ENCODE measurements at places on chromosomes 2 and 18. TPM values are rescaled to one million over a fixed set of nuclear protein-coding genes. Genes with fewer than 3 reads are reported as not detected.

DNA sequence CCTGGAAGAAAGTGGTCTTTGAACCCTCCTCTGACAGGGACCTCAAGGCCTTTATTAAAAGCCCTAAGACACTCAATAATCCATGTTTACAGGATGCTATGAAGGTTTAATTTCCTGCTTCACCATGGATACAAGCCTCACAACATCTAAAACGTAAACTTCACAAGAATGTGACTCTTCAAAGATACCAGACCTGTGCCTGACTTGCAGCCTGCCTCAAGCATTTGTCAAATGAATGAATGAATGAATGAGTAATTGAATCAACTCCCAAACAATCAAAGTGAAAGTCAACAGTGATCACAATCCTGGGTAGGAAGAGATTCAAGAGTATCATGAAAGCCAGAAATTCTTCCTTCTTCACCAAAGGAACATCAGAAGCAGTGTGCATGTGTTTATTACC, 30.4 kb downstream of the KLF7 start:
- no peak for DNase-seq

- no peak for DNase-seq
Measured at GRCh38 chr18:74265546-74266098, 26.1 kb downstream of the CYB5A start.

GRCh38 chr2:207432453-207432852, 97.3 kb upstream of the CREB1 start:
- no peak for DNase-seq

DNA sequence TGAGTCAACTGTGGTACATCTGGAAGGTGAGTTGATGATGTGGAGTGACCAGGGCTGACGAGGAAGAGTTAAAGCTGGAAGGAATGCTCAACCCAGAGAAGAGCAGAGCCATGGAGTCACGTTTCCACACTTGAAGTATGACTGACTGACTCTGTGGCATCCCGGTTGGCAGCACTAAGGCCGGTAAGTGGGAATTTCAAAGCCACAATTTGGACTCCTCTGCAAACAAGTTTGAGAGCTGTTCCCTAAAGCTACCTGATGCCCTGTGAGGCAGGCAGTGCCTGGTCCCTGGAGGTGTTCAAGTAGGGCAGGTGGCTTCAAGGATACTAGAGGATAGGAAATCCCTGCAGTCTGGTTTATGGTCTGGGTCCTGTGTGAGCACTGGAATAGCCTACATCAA, 69.3 kb upstream of the ITGB6 start:
- DNase-seq: no peak

DNA sequence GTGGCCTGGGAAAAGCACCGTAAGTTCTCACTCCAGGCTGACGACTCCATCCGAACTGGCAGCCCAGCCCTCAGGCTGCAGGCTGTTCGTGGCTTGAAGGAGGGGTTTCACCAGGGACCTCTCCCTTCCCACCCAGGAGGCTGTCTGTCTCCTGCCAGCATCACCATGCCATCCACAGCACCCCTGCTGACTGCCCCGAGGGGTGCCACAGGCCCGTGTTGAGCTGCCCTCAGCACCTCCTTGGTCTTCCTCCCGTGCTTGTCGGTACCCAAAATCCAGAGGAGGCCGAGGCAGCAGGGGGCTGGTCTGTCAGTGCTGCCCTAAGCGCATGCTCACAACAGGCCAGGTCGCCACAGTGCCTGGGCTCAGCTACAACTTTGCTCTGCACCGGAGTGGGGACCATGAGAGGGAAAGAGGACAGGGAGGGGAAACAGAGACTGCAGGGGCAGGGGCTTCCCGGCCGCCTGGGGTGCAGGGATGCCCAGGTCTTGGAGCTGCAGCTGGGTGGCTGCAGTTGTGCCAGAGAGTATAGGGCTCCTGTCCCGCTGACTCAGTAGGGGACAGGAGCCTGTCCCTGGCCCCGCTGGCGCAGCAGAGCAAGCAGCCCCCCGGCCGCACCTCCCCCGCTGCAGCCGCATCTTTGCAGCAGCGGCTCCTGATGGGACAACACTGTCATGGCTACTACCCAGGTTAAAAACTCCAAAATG, 963.7 kb upstream of the CRIM1 start:
- no peak for DNase-seq

GRCh38 chr2:144431392-144431783, 88.5 kb downstream of the ZEB2 start:
- no peak for DNase-seq

DNA sequence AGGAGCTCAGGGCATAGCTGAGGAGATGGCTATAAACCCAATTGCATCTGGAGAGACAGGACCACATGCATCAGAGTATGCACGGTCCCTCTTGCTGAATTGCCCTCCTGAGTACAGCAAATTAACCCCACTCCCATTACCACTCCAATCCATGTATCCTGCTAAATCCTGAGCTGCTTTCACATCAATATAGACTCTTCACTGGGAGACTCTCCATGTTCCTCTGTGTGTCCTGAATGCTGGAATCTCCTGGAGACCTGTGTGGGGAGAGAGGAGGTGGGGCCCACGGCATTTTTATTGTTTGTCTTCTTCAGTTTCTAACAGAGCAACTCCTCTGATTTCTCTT, 41.6 kb downstream of the THNSL2 start:
- no peak for DNase-seq

- no peak for DNase-seq
Measured at GRCh38 chr2:78068808-78069207, 546.6 kb upstream of the LRRTM4 start.

GRCh38 chr2:74179063-74179865, 585 bp upstream of the MOB1A start:
- DNase-seq: no peak

DNA sequence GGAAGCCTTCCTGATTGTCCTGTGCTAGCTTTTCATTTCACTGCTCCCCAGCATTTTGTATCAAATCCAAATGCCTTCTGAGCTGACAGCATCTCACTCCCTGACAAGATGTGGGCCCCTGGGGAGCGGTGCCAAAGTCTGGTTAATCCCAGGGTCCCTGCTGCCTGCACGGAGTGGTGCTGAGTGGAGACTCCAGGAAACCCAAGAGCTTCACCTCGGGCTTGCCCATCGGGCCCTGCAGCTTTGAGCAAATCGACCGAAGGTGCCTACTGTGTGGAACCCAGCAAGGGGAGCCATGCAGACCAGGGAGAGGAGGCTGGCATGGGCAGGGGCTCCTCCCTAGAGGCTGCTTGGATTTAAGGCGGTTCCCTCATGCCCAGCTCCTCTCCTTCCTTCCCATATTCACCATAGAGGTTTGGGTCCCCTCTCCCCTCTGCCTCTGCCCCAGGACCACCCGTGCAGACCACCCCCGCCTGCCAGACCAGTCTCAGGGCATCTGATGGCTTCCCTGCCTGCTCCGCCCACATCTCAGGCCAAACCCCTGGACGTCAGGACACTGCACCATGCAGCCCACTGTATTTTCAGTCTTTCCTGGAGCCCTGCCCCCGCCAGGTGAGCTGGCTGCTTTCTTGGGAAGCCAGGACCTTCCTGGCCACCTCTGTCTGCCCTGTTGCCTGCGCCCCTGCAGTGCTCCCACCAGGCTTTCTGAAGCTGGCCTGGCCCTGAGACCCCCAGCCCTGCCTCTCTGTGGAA, 37.8 kb downstream of the RRM2 start:
- no peak for DNase-seq

- DNase-seq: no peak
Measured at GRCh38 chr2:19361325-19361990, 3.0 kb upstream of the OSR1 start.

- no peak for DNase-seq
Measured at GRCh38 chr2:217555081-217555876, 447.5 kb downstream of the TNS1 start.

- no peak for DNase-seq
Measured at GRCh38 chr2:136210455-136210805, 92.5 kb upstream of the CXCR4 start.

DNA sequence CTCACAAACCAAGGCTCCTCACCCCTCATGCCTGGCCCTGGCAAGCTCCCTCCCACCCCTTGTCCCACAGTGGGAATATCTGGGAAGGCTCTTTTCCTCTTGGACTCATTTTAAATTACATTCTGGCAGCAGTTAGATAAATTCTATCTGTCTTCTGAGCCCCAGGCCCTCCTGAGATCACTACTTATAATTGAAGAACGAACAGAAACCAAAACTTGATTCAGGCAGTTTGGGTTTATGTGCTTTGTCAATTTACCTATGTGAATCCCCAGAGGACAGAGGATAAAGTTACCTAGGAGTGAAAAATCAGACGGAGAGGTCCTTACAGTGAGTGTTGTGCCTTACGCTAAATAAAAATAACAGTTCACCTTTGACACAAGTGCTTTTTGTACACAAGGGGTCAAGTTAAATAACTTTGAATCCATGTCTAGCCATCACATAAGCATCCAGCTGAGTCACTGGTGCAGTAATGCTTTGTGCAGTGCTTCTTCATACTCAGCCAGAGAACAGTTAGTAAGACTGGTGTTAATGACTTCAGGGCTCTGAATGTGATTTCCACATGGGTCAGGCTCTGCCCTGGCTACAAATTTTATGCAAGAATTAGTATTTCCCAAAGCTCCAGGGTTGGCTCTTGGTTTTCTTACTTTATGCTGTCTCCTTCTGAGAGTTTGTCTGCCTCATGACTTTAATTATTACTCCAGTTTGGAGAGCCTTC, 329.3 kb downstream of the INSIG2 start:
- no peak for DNase-seq

DNA sequence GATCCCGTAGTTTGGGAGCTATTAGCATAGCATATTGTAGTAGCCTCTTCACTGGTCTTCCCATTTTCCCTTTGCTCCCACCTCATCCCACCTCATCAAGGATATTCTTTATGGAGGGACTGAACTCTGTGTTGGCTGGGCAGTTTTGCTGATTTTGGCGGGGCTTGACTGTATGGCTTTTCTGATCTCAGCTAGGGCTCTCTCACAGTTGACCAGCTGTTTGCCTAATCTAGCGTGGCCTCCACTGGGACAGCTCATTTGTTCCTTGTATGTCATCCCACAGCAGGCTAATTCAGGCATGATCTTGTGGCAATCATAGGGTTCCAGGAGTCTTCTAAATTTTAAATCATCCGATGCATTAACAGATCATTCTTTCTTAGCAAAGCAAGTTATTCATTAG, 30.2 kb upstream of the MTX2 start:
- no peak for DNase-seq

DNA sequence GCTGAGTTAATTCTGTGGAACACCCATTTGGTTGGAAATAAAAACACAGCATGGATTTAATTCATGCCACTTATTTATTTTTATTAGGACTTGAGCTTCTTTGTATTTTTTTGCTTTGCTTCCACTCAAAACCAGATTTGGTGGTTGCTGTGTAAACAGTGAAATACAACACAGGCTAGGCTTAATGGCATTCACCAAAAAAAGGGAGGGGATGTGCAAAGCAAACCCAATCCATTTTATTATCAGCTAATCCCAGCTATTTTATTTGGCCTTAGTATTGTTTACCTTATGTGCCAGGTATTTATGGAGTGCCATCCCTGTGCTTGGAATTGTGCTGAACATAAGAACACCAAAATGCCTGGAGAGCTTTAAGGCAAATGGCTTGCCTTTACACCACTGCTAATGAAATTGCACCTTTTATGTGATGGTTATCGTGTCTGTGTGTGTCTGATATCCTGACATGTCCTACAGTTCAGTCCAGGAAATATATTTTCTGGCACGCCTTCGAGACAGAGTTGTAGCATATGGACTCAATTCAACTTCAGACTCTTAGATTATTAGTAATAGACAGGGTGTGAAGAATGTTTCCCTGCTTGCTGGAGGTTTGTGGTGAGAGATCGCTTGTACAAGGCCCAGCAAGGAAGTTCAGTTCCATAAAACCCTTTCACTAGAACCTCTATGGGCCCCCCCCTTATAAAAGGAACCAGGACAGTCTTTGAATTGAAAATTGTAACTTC, 99.6 kb downstream of the PRPF40A start:
- no peak for DNase-seq

GRCh38 chr2:9809064-9809356, 34.3 kb upstream of the TAF1B start:
- DNase-seq: no peak

DNA sequence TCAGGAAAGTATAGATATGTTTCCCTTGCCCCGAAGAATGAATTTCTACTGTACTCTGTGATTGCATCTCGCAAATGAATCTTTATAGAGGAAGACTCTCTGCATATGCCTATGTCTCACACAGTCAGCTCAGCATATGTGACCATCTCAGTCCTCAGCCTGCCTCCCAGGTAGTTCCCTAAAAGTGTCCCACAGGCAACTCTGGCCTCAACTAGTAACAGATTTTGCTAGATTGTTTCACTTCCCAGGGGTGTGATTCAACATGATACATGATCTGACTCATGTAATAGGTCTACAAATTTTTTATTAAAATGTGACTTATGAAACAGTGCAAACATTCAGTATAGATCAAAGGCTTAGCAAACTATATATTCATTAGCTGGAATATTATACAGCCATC, 296.6 kb upstream of the CRIM1 start:
- DNase-seq: no peak

DNA sequence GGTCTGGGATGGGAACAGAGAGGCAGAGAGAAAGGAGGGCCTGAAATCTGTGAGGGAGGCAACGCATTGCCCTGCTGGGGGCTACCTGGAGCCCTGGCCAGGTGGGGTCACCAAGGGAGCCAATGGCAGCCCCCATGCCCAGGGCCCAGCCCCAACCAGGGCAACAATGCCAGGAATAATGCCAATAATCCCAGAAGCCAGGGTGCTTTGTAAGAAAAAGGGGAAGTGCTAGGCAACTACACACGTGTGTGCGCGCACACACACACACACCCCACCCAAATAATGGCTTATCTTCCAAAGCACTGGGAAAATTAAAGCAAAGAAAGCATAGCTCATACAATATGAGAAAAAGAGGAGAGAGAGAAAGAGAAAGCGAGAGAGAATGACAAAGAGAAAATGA, 7.0 kb upstream of the CLEC4F start:
- DNase-seq: no peak

- no peak for DNase-seq
Measured at GRCh38 chr2:54771166-54771885, 47.9 kb downstream of the EML6 start.

- DNase-seq: no peak
Measured at GRCh38 chr2:143148757-143149156, 19.5 kb downstream of the ARHGAP15 start.

DNA sequence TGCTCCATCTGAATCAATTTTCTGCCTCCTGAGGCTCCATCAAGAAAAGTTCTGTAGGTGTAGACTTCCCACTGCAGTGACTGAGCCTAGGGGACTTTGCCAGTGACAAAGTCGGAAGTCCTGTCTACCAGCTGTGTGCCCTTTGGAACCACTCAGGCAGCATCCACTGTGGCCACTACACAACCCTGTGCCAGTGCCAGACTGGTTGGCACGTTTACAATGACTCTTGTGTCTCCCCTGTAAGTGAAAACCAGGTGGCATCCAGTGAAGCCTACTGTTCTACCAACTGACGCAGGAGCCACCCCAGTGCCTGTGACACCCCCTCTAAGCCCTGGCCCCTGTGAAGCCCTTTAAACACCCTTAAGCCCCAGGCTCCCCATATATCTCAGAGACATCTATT, 132.1 kb upstream of the SERPINE2 start:
- no peak for DNase-seq

FEV gene
- total RNA-seq: not detected

SLC23A3 gene
- total RNA-seq: 1.5 TPM

CERKL gene
- 0.23 TPM for total RNA-seq

LCT gene
- total RNA-seq: 0.19 TPM

CCDC85A gene
- total RNA-seq: 0.16 TPM

NEU2 gene
- not detected for total RNA-seq

RGPD3 gene
- total RNA-seq: 0.14 TPM

POTEJ gene
- total RNA-seq: not detected

LIMS4 gene
- total RNA-seq: 0.75 TPM

RPE gene
- total RNA-seq: 59.8 TPM

ANKRD30B gene
- not detected for total RNA-seq

CPO gene
- total RNA-seq: 0.47 TPM
